ENCODE measurements at places on chromosomes 1 and 21.

GRCh38 chr1:218345673-218346390 is 696 bp downstream of the TGFB2 start:
- DNase-seq = peak; percentile 85

DNA sequence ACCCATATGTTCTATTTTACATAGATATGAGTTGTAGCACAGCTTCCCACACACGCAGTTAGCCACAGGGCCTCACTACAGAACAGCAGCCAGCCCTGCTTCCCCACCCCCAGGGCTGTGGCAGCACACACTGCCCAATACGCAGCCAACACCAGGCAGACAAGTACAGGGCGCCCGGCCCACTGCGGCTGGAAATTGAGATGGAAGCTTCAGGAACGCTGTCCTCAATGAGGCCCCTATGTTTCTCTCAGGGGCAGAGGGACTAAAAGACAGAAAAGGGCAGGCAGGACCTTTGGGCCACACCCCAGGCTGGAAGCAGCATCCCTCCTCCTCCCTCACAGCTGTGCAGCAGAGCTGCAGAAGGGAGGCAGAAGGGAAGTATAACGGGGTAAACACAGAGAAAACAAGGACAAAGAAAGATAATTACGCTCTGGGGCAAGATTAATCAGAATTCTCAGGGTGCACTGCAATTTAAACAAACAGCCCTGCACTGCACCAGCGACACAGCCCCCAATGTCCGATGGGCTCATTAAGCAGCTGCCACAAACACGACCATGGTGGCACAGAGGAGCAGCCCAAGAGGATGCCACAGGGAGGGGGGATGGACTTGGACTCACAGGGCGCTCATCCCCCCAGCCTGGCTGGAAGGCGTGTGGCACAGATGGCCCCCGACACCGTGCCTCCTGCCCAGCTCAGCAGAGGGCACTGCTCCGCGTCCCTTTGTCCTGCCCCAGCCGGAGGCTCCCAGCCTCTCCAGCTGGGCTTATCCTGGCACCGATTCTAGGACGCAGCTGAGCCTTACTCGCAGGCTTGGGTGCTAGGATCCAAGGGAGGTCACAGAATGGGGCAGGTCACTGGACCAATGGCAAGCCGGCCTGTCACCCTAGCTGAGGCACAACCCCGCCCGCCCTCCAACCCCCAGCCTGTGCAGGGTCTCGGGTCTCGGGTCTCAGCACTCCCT is 14.2 kb downstream of the WDR4 start:
- DNase-seq = no peak

- DNase-seq = no peak
These were observed 15.0 kb upstream of the LRP8 start for GRCh38 chr1:53342735-53343470.

- peak; percentile 76 for DNase-seq
These were observed 118.3 kb upstream of the FGGY start for GRCh38 chr1:59178339-59179187.

- DNase-seq = no peak
These were observed 9.1 kb upstream of the KYAT3 start for GRCh38 chr1:89001510-89001909.

All from tibial artery (tissue), 4 donors.